ENCODE measurements at places on chromosomes 7 and 10. TPM values are rescaled to one million over a fixed set of nuclear protein-coding genes. Genes with fewer than 3 reads are reported as not detected.

Gene CAMK1D
- 10.0 TPM for total RNA-seq

Gene FMC1
- total RNA-seq: 4.1 TPM

Gene CALML3
- total RNA-seq: not detected

Gene RNF148
- 1.9 TPM for total RNA-seq

Gene DDX50
- total RNA-seq: 30.7 TPM

Gene CYP3A4
- 0.60 TPM for total RNA-seq

Gene STEAP4
- 318 TPM for total RNA-seq

Gene SFRP5
- total RNA-seq: not detected

Gene ATG9B
- not detected for total RNA-seq

Gene NODAL
- total RNA-seq: not detected

Gene CEP55
- total RNA-seq: 0.19 TPM

Gene ZNF804B
- total RNA-seq: not detected

Gene ACTR3C
- total RNA-seq: 1.1 TPM

GRCh38 chr10:119225083-119225658 lies 17.8 kb downstream of the GRK5 start:
- DNase-seq: no peak

- DNase-seq: no peak
These were observed 8.4 kb downstream of the PRKAG2 start for GRCh38 chr7:151868396-151869108.

DNA sequence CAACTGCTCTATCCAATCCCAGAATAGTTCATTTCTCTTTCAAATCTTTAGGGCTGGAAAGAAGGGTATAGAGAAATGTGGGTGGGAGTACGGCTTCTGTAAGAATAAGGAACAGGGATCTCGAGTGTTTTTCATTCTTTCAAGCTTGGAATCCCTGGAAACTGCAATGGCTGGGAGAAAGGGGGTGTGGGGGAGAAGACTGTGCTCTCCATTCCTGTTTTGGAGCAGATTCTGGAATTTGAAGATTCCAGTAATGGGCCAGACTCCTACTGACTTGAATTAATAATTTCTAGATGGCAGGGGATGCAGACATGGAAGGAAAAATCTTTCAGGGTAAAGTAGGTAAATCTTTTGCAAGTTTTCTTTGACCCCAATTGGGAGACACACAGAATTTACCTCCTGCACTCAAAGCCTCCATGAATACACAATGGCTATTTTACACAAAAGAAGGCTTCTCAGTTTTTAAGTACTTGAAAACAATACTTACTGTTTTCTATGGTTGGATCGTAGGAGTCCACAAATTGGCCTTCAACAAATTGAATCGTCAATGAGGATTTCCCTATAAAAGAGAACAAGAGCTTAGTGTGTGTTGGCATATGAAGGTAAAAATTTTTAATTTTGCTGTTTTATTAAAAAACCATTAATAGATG lies 29.1 kb downstream of the RHEB start:
- DNase-seq: no peak

GRCh38 chr10:124162774-124163354 lies 69.5 kb upstream of the CHST15 start:
- DNase-seq: no peak

DNA sequence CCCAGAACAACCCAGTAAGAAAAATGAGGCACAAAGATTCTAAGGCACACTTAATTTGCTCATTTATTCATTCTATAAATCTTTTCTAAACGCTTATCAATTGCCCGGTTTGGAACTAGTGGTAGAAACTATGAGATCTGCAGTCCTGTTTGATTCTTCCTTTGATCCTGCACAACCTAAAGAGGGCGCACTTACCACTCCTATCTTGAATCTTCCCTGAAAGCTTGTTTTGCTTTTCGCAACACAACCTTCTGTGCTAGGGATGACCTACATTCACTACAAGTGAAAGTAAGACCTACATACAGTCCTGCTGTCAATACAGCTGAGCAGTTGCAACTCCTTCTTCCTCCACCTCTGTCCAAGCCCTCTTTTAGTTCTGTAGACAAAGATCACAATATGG lies 12.6 kb upstream of the ARL4A start:
- no peak for DNase-seq

DNA sequence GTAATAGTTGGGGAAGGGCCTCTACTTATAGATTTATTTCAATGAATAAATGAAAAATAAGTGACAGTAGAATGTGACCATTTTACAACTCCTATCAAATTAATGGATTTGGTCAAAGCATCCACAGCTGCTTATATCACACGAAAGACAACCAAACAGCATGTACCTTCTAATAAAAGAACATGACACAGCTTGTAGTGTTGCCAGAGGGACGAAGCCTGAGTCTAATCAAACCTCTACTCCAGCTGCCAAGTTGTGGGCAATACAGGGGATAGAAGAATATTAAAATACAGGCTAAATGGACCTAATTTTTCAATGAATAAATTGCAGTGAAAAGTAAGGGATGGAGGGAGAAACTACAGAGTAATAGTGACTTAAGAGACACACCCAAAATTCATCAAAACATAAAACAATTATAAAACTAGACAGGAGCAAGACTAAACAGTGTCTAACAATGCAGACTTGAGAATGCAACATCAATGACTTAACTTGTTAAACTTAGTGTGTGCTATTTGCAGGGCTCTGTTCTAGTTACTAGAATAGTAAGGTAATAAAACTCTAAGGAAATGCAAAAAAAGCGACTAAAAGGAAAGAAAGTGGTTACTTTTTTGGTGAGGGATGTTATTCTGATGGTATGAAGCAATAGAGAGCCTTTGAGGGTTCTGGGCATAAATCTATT lies 853.8 kb downstream of the GRM8 start:
- no peak for DNase-seq

GRCh38 chr10:78703593-78703992 lies 365.2 kb upstream of the ZMIZ1 start:
- DNase-seq: no peak

GRCh38 chr7:44183386-44183785 lies 5.9 kb downstream of the GCK start:
- DNase-seq: no peak

DNA sequence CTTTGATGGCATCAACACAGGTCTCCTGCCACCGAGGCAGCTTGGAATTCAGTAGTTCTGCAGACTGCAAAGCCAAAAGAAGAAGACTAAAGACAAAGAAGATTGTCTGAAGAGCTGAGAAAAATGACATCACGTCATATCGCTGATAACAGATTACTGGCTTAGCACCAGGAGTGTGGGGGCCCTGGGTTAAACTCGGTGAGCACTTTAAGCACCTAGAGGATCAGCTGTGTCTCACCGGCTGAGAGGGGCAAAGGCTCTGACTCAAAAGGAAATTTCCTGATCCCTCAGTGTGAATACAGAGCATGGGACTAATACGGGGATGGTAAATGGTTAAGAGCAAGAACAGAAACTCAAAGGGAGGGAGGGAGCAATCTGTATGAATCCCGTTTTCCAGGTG lies 30.7 kb downstream of the BRI3 start:
- DNase-seq: no peak

GRCh38 chr10:88707429-88708155 lies 1.5 kb downstream of the LIPK start:
- no peak for DNase-seq

- no peak for DNase-seq
These were observed 1.8 kb downstream of the TSC22D4 start for GRCh38 chr7:100476903-100477870.

- DNase-seq: no peak
These were observed 95.9 kb upstream of the RHOBTB1 start for GRCh38 chr10:61039868-61040267.

DNA sequence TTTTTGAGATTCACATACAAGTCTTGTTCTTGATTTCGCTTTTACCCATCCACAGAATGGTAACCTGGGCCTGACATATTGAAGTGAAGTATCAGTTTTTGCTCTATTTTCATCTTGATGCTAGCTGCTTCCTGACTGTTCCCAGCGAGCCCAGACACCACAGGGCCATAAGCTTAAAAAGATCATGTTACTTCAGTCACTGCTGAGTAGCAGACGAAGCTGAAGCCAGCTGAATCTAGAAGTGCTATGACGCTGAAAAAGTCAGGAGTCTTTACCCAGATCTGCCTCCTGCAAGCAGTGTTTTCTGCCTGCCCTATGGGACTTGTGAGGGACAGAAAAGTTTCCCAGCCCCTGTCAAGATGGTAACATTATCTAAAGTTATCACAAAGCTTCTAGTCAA lies 2.7 kb upstream of the PRXL2A start:
- DNase-seq: no peak

DNA sequence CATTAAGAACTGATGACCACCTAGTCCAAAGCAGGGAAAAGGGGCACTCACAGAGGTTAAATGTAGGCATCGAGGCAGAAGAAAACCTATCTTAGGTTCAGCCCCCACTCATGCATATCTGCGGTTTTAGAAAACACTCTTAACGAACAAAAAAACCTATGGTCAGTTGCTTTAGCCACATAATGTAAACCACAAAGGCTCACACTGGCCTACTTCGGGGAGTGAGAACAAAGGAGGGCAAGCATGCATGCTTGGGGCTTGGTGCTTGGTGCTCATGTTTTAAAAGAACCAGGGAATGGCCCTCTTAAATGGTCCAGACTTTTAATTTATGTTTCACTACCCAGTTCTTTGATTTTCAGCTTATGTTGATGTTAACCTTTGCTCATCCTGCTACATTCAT lies 14.2 kb downstream of the INSYN2A start:
- no peak for DNase-seq

DNA sequence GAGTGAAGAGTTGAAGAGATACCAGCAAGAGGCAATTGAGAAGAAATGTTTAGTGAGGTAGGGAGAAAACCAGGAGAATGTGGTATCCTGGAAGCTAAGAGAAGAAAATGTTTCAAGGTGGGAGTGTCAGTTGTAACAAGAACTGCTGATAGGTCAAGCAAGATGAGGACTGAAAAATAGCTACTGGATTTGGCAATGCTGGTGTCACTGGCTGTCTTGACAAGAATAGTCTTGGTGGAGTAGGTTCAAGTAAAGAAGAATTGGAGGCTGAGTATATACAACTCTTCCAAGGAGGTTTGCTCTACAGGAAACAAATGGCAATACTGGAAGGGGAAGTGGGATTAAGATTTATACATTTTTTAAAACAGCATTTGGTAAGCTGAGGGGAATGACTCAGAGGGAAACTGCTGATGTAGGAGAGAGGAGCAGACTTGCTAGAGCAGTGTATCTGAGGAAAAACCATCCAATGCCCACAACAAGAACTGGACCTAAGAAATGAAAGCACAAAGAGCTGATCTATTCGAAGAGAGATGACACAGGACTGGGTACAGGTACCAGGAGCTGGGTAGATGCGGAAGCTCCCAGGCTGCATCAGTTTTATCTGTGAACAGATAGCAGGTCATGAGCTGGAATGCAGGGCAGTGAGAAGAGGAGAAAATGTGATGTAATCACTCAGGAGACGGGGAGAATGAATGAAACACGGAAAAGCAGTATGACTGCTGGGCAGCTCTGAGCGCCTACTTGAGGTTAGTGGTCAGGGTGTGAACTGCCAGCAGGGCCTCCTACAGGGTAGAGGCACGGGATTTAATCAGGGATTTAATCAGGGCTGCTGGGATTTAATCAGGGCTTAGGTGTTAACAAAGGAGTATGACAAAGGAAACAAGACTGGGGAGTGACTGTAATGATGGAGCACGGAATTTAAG lies 34.5 kb downstream of the FAM25A start:
- no peak for DNase-seq

- DNase-seq: no peak
These were observed 17.9 kb upstream of the TMEM225B start for GRCh38 chr7:99579956-99580777.

GRCh38 chr7:122770686-122771335 lies 68.1 kb upstream of the RNF148 start:
- DNase-seq: no peak

DNA sequence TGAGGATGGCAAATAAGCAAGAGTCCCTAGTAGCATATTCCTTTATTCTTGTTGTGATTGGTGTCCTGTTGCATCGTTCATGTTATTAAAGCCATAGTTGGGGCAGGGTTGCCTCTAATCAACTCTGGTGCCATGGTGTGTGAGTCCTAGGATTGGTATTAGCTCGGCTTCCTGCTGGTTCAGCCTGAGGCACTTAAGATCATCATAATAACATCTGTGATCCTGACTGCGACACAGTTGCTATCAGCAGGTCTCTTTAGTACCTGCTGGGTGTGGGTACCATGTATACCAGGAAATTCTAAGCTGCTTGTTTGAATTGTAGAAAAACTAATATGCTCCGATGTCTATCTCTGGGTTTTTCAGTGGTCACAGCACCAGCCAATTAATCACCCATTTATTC lies 1.6 kb downstream of the WEE2 start:
- DNase-seq: no peak

DNA sequence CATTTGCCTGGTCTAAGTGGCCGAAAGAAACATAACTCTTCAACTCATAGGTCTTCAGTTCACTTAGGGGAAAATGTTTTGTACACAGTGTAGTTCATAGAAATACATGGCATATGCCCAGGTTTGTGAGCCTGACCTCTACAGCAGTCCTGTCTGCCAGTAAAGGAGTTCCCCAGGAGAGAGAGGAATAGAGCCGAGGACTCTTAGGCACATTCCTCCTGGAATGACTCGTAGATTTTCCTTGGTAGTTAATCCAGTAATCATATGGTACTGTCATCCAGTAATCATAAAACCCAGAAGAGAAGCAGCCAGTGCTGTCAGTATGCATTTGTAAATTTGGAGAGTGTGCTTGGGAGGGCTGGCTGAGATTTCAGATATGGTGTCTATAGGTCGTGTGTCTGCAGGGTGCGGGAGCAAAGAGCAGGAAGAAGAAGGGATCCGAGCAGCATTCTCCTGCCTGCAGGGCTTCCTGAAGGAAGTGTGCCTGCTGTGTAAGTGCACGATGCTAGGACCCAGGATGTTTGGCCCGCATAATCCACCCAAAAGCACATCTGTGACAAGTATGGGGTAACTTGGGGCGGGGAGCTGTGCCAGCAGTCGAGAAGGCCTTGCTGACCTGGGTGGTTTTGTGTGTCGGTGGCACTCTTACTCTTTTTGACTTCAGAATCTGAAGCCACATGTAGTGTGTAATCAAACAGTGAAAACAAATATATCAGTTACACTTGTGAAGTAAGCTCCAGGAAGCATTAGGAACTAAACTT lies 13.9 kb downstream of the EIF4H start:
- no peak for DNase-seq

GRCh38 chr10:69055241-69055640 lies 32.7 kb upstream of the SRGN start:
- no peak for DNase-seq

DNA sequence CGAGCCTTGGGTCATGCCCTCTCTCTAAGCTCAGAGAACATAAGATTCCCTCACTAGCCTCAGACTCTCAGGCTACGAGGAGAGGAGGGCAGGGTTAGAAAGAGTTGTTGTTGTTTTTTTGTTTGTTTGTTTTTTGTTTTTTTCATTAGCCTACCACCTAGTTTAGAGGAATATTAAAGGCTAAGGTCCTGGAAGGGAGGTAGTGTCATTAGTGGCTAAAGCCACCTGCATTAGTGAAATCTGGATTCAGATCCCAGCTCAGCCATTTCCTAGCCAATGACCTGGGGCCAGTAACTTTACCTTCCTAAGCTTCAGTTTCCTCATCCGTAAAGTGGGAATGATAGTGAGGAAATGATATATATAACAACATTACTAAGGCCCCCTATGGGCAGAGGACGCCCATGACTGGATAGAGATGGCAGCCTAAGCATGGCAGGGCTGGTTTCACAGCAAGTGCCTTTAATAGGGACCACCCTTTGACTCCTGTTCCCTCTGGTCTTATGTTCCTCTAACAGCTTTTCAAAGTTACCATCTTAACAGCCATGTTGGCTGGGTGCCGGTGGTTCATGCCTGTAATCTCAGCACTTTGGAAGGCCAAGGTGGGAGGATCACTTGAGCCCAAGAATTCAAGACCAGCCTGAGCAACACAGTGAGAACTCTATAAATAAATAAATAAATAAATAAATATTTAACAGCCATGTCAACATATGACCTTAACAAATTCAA lies 5.1 kb downstream of the DDIT4 start:
- DNase-seq: no peak

All from omental fat pad (tissue), 4 donors.